NK-92 treated with Interleukin-12 subunit alpha and Interleukin-12 subunit beta, amount 100 ng/mL, for 24 hours (cell line): ENCODE measurements at places on chromosomes 5 and 9.

GRCh38 chr9:120916588-120916987, 10.0 kb downstream of the TRAF1 start:
- DNase-seq = no peak

- no peak for DNase-seq
Observed at GRCh38 chr5:139027150-139027549, 152.0 kb upstream of the LRRTM2 start.

- no peak for DNase-seq
Observed at GRCh38 chr5:1089621-1090040, 22.2 kb downstream of the SLC12A7 start.

GRCh38 chr5:61735531-61735930, 403.5 kb downstream of the ZSWIM6 start:
- DNase-seq = no peak

DNA sequence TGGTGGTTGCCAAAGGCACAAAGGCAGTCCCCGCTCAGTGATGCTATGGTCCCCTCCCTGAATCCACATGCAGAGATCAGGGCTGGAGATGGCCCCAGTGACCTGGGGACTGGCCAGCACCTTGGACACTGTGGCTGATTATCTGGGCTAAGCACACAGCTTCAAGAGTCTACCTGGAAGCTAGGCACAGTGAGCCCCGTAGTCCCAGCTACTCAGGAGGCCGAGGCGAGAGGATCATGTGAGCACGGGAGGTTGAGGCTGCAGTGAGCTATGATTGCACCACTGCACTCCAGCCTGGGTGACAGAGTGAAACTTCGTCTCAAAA, 8.3 kb upstream of the SCGB3A1 start:
- DNase-seq = no peak

- DNase-seq = no peak
Observed at GRCh38 chr5:137822158-137822764, 45.4 kb upstream of the MYOT start.

DNA sequence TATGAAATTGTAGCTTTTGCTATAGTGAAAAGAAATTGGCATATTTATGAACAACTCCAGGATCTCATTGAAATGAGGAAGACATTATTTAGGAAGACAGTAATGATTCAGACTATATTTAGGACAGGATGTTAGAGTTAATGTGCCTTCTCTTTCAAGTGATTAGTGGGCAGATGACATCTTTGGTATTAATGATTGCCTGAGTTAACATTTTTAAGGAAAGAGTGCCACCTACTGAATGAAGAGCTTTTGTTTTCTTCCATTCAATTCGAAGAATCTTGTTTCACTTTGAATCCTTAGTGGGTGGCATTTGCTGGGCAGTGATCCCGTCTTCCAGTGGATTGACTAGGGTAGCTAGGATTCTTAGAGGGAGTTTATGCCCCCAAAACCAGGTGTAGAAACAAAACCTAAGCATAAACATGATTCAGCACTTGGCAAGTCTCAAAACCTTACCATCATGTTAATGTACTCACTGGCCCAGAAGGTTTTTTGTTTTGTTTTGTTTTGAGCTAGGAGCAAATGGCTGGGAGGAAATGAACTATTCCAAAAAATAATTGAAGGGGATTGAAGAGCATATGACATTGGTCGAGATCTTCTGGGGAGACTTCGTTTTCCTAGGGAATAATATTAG, 23.2 kb downstream of the MAP3K1 start:
- no peak for DNase-seq

DNA sequence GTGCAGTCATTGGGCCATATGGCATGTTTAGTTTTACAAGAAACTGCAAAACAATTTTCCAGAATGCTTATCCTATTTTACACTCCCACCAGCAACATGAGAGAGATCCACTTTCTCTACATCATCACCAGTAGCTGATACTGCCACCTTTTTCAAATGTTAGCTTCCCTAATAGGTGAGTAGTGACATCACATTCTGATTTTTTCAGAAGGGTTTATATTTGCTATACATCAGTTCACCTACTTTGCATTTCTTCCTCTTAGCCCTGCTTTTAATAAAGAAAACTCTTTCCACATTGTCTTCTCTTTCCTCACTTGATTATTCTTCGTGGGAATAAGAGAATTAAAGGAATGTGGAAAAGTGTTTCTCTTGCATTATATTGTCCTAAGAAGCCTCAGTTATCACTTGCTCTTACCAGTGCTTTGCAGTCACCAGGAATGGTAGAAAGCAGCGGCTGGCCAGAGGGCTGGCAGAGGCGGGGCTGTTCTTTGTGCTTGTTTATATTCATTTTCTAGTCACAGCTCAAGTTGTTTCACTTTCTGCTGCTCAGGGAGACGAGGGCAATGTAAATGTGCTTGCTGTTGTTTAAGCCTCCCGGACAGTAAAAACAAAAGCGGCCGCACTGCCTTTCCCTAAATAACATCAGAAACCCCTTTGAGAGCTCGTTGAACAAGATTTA, 164.8 kb downstream of the HSD17B3 start:
- DNase-seq = peak; percentile 39

GRCh38 chr9:80094176-80094771, 522.5 kb downstream of the TLE4 start:
- no peak for DNase-seq

DNA sequence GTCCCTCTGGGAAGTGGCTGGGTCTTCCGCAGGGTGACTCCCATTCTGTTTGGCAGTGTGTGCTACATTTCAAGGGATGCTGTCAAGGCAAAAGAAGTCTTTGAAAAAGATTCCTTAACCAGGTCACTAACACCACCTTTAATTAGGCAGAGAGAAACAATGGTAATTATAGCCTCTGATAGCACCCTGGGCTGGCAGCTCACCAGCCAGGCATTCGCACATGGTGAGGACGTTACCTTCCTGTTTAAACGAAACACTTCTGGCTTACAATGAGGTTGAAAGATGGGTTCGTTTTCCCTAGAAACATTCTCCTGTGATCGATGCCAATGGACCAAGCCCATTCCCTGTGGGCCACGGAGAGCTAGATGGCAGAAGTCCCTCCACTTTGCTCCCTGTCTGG, 230.1 kb upstream of the PANK3 start:
- DNase-seq = no peak
